ENCODE measurements at places on chromosomes 11 and 22. TPM values are rescaled to one million over a fixed set of nuclear protein-coding genes. Genes with fewer than 3 reads are reported as not detected.
A peak's percentile ranks its signal among the peaks of the same experiment; 100 is the strongest.

DNA sequence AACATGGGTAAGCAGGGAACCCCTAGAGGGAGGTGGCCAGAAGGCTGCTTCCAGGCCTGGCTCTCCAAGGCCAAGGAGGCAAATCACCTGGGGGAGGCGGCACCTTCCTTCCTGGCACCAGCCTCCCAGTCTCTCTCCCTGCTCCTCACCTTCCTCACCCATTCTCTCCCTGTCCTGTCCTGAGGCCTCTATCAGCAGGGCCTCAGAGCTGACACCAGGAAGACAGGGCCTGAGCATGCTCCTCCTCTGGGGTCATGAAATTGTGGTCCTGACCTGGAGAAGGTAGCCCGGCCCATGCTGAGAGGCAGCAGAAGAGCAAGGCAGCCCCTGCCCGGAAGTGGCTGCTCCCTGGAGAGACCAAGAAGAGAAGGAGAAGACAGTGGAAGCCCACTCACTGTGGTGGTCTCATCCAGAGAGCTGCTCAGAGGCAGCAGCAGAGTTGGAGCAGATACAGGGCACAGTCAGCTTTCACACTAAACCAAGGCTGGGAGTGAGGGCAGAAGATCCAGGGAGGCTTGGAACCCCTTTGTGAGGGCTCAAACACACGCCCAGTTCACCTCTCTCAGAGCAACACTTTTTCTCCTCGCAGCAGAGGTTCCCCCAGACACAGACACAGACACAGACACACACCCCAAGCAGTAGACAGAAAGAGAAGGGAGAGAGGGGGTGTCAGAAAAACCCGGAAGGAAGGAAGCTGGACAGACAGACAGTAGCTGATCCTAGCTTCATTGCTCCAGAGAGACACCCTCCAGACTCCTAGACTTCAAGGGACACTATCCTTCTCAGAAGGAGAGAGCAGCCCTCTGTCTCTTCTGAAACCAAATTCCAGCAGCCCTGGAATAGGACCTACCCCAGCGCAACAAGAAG is 1.8 kb downstream of the BCL9L start:
- no peaks in the 10 kb centered on the region for H3K36me3 ChIP-seq
- no peaks in the 10 kb centered on the region for H3K27me3 ChIP-seq
- no peak for DNase-seq
- H3K4me3 ChIP-seq: peak overlapping the region; percentile 89
- peak overlapping the region; percentile 99 for H3K27ac ChIP-seq

DNA sequence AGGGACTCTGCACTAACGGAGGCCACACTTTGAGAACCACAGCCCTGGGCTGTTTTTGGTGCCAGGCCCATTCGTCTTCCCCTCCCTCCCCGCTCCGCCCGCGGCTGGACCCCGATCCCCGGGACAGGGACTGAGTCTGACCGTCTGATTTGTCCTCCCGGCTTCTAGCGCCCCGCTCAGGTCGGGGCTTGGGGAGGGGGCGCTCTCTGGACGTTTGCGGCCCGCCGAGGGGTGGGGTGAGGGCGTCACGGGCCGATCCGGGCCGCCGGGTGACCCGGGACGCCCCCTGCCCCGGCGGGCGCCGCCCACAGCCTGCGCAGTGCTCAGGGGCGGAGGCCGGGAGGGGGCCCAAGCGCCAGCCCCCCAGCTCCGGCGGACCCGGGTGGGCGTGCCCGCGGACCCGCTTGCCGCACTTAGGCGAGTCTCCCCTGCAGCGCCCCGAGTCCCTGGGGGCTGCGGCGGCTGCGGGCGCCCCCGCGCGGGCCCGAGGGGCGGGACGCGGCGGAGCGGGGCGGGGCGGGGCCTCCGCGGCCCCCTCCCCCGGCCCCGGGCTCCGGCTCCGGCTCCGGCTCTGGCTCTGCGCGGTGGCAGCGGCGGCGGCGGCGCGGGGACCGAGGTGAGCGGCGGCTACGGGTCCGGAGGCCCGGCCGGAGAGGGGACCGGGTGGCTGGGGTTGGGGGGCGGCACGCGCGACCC is 33.7 kb upstream of the PRR5 start:
- H3K4me1 ChIP-seq: peaks cover 35% of the 10 kb centered on the region
- H3K36me3 ChIP-seq: no peaks in the 10 kb centered on the region
- peak overlapping the region; percentile 86 for H3K27ac ChIP-seq
- H3K4me3 ChIP-seq: peak overlapping the region; percentile 66

GRCh38 chr22:19879246-19879570 is 24.5 kb upstream of the GNB1L start:
- DNase-seq: no peak
- no peaks in the 10 kb centered on the region for H3K27me3 ChIP-seq
- no peak overlapping the region for H3K27ac ChIP-seq
- H3K4me1 ChIP-seq: no peaks in the 10 kb centered on the region
- H3K4me3 ChIP-seq: no peak overlapping the region

- no peak overlapping the region for H3K27ac ChIP-seq
- H3K36me3 ChIP-seq: no peaks in the 10 kb centered on the region
- peak; percentile 14 for DNase-seq
- no peaks in the 10 kb centered on the region for H3K27me3 ChIP-seq
- H3K4me1 ChIP-seq: no peaks in the 10 kb centered on the region
These were observed 11.6 kb downstream of the ASCL2 start for GRCh38 chr11:2258501-2259465.

GRCh38 chr11:120660024-120660565 is 148.5 kb downstream of the GRIK4 start:
- H3K27ac ChIP-seq: no peak overlapping the region
- H3K4me1 ChIP-seq: no peaks in the 10 kb centered on the region
- no peaks in the 10 kb centered on the region for H3K36me3 ChIP-seq
- DNase-seq: peak; percentile 57
- H3K27me3 ChIP-seq: no peaks in the 10 kb centered on the region
- H3K4me3 ChIP-seq: no peak overlapping the region

GRCh38 chr11:12117611-12118010 is 7.2 kb downstream of the MICAL2 start:
- peaks cover 12% of the 10 kb centered on the region for H3K36me3 ChIP-seq
- no peaks in the 10 kb centered on the region for H3K4me1 ChIP-seq
- H3K27me3 ChIP-seq: no peaks in the 10 kb centered on the region
- no peak overlapping the region for H3K4me3 ChIP-seq
- no peak for DNase-seq

GRCh38 chr11:62147545-62147944 is 23.7 kb downstream of the INCENP start:
- H3K36me3 ChIP-seq: no peaks in the 10 kb centered on the region
- no peak overlapping the region for H3K27ac ChIP-seq
- peak; percentile 9 for DNase-seq

GRCh38 chr11:26700574-26701235 is 21.2 kb downstream of the SLC5A12 start:
- no peak overlapping the region for H3K27ac ChIP-seq
- H3K27me3 ChIP-seq: no peaks in the 10 kb centered on the region
- peaks cover 22% of the 10 kb centered on the region for H3K4me1 ChIP-seq
- DNase-seq: no peak
- H3K4me3 ChIP-seq: no peak overlapping the region

DNA sequence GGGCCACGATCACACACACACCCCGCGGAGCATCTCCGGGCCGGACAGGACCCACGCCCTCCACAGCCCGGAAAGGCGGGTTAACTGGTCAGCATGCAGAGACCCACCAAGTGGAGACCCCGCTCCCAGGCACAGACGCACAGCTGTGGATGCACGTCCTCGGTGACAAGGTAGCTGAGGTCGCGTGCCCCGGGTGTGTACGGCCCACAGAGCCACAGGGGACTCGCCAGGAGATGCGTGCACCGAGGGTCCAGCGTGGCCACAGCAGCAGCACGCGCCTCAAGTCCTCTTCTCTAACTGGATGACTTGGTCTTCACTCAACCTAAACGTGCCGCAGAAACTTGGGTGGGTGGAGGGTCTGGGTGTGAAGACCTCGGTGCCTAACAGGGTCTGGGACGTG is 5.5 kb downstream of the H19 start:
- DNase-seq: no peak
- H3K4me1 ChIP-seq: no peaks in the 10 kb centered on the region
- no peak overlapping the region for H3K4me3 ChIP-seq
- H3K36me3 ChIP-seq: no peaks in the 10 kb centered on the region

DNA sequence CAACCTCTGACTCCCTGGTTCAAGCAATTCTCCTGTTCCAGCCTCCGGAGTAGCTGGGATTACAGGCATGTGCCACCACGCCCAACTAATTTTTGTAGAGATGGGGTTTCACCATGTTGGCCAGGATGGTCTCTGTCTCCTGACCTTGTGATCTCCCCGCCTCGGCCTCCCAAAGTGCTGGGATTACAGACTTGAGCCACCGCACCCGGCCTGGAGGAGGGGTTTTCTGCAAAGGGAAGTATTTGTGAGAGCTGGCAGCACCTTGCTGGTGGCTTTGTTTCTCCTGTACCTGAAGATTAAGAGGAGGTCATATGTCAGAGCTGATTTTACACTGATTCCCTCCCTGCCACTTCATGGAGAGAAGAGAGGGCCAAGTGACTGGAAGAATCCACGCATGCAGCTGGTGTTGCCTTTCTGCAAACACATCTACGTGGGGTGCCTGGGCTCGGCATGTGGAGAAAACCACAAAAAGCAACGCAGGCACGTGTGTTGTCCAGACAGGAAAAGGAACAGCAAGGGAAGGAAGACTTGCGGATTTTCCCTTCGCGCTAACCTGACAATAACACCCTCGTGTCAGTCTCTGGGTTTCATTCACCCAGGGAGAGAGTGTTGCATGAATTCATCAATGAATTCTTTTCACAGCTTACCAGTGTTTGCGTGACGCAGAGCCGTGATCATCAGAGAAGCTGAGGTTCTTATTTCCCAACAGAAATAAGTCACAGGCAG is 61.9 kb downstream of the TSPAN18 start:
- no peak overlapping the region for H3K4me3 ChIP-seq
- DNase-seq: no peak
- no peaks in the 10 kb centered on the region for H3K4me1 ChIP-seq

DNA sequence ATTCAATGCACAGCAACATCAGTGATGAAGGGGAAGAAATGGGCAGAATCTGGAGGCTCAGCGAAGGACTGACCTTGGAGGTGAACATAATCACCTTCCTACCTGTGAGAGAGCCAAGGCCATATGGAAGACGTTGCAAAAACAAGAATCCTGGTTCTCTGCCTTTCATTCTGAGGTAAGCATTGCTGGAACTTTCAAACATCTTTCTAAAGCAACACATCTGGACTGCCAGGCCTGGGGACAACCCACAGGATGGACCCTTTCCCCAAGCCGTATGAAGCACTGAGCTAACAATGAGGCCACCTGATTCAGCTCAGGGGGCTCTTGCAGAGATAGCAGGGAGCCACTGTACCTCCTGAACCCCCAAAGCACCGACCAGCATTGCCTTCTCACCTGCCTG is 70.5 kb downstream of the ETS1 start:
- DNase-seq: no peak
- H3K27ac ChIP-seq: peak overlapping the region; percentile 86
- H3K4me1 ChIP-seq: peaks cover 18% of the 10 kb centered on the region
- H3K4me3 ChIP-seq: peak overlapping the region; percentile 75
- H3K36me3 ChIP-seq: no peaks in the 10 kb centered on the region
- no peaks in the 10 kb centered on the region for H3K27me3 ChIP-seq

DNA sequence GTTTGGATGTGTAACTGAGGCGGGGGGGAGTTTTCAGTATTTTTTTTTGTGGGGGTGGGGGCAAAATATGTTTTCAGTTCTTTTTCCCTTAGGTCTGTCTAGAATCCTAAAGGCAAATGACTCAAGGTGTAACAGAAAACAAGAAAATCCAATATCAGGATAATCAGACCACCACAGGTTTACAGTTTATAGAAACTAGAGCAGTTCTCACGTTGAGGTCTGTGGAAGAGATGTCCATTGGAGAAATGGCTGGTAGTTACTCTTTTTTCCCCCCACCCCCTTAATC is 2.3 kb downstream of the MALAT1 start:
- peaks cover 4% of the 10 kb centered on the region for H3K4me1 ChIP-seq
- no peaks in the 10 kb centered on the region for H3K27me3 ChIP-seq
- peak overlapping the region; percentile 99 for H3K27ac ChIP-seq
- H3K36me3 ChIP-seq: no peaks in the 10 kb centered on the region
- DNase-seq: no peak
- peak overlapping the region; percentile 67 for H3K4me3 ChIP-seq

DNA sequence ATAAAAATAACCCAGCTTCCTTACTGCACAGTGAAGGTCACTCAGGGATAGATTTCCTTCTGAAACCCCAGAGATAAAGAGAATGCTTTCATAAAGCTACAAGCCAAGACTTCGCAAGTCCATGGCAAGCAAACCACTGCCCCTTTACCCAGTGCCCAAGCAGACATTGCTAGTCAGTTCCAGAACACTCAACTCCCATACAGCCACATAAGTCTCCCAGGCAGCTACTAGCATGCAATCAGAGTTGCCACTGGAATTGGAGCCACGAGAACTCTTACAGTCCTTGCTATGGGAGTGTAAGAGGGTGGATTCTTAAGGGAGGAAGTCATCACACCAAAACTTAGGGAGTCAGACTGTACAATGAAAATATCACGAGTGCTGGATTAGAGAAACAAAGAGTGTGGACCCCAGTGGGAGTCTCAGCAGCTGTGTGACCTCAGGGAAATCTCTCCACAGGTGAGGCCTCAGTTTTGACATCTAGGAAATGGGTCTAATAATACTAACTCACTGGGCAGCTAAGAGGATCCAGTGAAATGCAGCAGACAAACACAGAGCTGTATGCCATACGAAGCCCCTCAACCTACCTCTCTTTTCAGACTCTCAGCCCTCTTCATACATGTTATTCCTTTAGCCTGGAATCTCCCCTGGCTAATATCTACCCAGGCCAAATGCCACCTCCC is 526.6 kb downstream of the MN1 start:
- no peaks in the 10 kb centered on the region for H3K36me3 ChIP-seq
- H3K4me1 ChIP-seq: no peaks in the 10 kb centered on the region
- no peak for DNase-seq

DNA sequence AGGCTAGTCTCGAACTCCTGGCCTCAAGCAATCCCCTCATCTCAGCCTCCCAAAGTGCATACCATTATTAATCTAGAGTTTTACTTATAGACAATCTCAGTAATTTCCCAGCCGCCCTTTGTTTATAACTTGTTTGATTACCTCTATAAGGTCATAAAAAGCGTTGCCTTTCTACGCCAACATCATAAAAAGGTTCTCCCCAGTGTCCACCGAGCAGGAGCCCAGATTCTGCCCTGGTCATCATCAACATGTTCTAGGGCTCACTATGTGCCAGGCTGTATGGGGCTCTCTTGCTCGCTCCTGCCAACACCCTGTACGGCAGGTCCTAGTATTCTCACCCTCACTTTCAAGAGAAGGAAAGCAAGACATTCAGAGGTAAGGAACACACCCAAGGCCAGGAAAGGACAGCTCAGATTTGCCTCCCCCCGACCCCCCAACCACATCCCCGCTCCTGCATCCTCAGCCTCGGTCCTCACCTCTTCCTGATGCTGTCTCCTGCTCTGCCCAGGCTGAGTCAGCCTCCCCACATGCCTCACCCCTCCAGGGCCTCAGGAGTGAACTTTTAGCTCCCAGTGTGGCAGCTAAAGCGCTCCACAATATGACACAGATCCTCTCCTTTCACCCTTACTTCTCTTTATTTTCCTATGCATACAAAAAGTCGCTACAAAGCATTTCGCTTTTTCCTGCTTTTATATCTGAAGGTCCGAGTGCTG is 14.3 kb downstream of the ARFGAP3 start:
- no peak overlapping the region for H3K27ac ChIP-seq
- no peaks in the 10 kb centered on the region for H3K4me1 ChIP-seq
- DNase-seq: no peak
- no peaks in the 10 kb centered on the region for H3K36me3 ChIP-seq
- no peaks in the 10 kb centered on the region for H3K27me3 ChIP-seq

The SCN3B gene
- total RNA-seq: 0.83 TPM

The RBMXL2 gene
- total RNA-seq: not detected

The SPTBN2 gene
- 1.7 TPM for total RNA-seq

The VPREB3 gene
- total RNA-seq: not detected

The MAP6 gene
- 0.35 TPM for total RNA-seq

The ATL3 gene
- 25.5 TPM for total RNA-seq
